ENCODE measurements at places on chromosomes 7 and 10. TPM values are rescaled to one million over a fixed set of nuclear protein-coding genes. Genes with fewer than 3 reads are reported as not detected.

The TRIP6 gene
- total RNA-seq, result 60.1 TPM

The LRCH4 gene
- 108 TPM for total RNA-seq

- no peaks in the 10 kb centered on the region for H3K4me1 ChIP-seq
- H3K27ac ChIP-seq, result no peak overlapping the region
- DNase-seq, result no peak
- H3K36me3 ChIP-seq, result no peaks in the 10 kb centered on the region
- H3K27me3 ChIP-seq, result no peaks in the 10 kb centered on the region
- no peak overlapping the region for H3K4me3 ChIP-seq
Observed at GRCh38 chr7:111067251-111067650, 23.7 kb upstream of the LRRN3 start.

DNA sequence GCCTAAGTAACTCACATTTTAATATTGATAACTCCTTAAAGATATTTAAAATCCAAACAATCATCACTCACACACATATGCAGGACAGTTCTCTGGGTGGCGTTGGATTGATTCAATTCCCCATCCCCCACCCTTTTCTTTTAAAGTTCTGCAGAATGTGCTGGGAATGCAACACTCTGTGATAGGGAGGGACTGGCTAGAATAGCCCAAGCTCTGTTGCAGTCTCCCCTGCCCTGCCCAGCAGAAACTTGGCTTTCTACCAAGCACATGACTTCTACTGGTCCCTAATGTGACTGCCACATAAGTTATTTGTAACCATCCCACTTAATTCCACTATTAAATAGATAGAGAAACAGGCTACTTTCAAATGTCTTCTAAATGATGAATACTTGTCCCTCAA, 55.2 kb downstream of the TWIST1 start:
- no peak for DNase-seq
- no peaks in the 10 kb centered on the region for H3K36me3 ChIP-seq
- no peaks in the 10 kb centered on the region for H3K4me1 ChIP-seq
- H3K27ac ChIP-seq, result no peak overlapping the region
- no peaks in the 10 kb centered on the region for H3K27me3 ChIP-seq
- no peak overlapping the region for H3K4me3 ChIP-seq

DNA sequence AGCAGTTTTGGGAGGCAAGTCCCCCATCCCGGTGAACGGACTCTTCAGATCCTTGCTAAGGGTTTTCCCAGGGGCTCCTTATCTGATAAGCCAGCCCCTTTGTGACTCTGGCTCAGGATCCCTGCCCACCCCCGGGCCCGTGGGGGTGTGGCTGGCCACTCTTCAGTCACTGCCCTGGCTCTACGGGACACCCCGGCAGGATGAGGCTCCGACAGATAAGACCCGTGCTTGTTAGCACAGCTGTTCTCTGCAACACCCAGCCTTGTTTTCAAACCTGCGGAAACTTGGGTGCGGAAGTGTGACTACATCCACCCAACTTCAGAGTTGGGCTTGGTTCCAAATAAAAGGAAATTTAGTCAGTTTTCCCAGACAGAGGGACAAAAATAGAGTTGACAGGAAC, 66.7 kb upstream of the PODXL start:
- H3K27ac ChIP-seq, result no peak overlapping the region
- H3K4me3 ChIP-seq, result no peak overlapping the region
- H3K36me3 ChIP-seq, result no peaks in the 10 kb centered on the region
- peaks cover 42% of the 10 kb centered on the region for H3K4me1 ChIP-seq
- no peak for DNase-seq

GRCh38 chr10:89373916-89374711, 3.7 kb upstream of the IFIT1B start:
- no peaks in the 10 kb centered on the region for H3K36me3 ChIP-seq
- peak overlapping the region; percentile 21 for H3K27ac ChIP-seq
- peak; percentile 96 for DNase-seq
- H3K4me3 ChIP-seq, result no peak overlapping the region

DNA sequence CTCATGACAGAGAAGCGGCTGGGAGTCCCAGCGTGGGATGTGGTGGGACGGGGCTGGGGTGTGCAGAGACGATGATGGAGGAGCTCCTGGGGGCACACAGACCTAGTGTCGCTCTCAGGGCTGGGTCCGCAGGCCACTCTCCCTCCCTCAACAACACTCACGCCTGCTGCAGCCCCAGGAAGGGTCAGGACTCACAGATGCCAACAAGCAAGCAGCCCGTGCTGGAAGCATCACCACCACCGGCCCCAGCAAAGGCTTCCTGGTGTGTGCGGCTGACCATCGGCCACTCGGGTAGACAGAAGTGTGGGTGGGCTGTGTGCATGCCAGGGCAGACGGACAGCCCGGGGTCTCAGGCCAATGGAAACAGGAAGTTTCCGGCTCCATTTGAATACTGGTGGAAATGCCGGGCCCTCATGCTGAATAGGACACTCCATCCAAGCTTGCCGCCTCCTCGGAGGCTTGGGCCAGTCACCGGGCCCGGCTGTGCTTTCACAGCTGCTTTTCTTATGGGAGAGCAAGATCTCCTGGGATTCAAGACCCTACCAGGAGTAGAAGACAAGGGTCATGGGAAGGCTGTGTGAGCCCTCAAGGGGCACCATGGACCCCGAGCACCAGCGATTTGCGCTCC, 178.1 kb downstream of the ELFN1 start:
- no peak overlapping the region for H3K4me3 ChIP-seq
- no peak for DNase-seq
- no peaks in the 10 kb centered on the region for H3K36me3 ChIP-seq
- no peaks in the 10 kb centered on the region for H3K27me3 ChIP-seq
- H3K27ac ChIP-seq, result no peak overlapping the region
- H3K4me1 ChIP-seq, result peaks cover 45% of the 10 kb centered on the region

DNA sequence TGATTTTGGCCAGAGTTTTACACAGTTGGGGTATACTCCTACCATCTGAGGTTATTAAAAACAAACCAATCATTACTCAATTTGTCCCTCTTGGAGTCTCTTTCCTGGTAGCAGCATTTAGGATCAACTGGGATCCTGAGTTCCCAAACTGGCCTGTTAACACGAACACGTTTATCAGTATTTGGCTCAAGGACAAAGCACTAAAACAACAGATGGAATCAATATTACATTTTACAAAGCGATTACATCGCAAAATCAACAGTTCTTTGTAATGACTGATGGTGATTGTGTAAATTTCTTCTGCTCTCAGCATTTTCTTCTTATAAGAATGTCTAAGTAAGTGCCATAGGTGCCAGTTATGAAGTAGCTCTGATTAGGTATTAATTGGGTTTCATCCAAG, 582.9 kb upstream of the ANKRD30A start:
- H3K4me3 ChIP-seq, result no peak overlapping the region
- no peaks in the 10 kb centered on the region for H3K27me3 ChIP-seq
- no peak for DNase-seq

DNA sequence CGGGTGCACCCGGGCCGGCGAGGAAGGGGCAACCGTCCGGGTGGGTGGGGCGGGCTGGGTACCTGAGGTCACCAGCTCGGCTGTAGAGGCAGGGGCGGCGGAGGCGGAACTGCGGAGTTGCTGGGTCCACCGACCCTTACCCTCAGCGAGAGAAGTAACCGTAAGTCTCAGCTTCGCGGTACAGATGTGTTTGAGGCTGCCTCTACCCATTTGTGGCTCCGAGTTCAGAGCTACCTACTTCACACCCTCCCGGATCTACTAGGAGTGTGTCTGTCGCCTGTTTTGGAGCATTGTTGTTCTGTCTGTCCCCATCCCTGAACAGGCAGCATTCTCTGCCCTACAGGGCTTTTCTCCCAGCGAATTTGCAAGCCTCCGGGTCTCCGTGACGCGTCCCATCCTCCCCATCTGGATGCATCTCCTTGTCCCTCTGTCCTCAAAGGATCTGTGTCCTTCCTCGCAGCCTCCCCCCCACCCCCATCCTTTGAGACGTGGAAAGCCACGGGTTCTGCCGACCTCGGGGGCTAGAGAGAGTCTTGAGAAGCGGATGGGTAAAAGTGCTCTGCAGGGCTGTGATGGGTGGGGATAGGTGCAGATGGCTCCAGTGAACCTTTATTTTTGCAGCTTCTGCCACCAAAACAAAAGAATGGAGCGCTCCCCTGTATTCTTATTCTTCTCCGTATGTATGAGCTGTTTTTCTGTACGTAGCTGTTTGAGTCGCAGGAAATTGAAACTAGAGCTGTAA, 757 bp downstream of the ANKIB1 start:
- H3K27me3 ChIP-seq, result no peaks in the 10 kb centered on the region
- H3K4me3 ChIP-seq, result peak overlapping the region; percentile 75
- H3K4me1 ChIP-seq, result peaks cover 24% of the 10 kb centered on the region
- peaks cover under 1% of the 10 kb centered on the region for H3K36me3 ChIP-seq
- H3K27ac ChIP-seq, result peak overlapping the region; percentile 94

- peaks cover 25% of the 10 kb centered on the region for H3K4me1 ChIP-seq
- H3K4me3 ChIP-seq, result no peak overlapping the region
- DNase-seq, result no peak
- no peaks in the 10 kb centered on the region for H3K36me3 ChIP-seq
- H3K27me3 ChIP-seq, result no peaks in the 10 kb centered on the region
Observed at GRCh38 chr7:70033226-70033625, 435.0 kb downstream of the AUTS2 start.

DNA sequence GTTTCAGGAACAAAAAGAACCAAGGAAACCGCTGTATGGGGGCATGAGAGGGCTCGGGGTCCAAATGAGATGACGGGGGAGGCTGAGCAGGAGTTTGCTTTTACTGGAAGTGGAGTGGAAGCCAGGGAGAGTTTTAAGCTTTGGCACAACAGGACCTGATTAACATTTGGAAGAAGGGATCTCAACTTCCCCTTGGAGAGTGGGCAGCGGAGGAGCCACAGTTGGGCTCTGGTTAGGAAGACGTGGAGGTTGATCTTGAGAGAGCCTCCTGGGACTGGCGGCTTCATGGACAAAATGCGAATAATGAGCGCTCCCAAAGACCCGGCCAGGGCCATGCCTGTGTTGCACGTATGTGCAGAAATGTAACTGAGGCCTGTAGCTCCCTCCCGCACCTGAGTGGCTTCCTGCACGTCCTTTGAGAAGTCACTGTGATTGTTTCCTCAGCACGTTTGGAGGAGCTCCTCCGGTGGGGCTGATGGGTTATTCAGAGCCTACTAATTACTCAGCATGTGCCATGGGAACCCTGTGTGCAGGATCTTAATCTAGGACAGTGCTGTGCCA, 595.3 kb upstream of the MGMT start:
- DNase-seq, result no peak
- H3K27me3 ChIP-seq, result no peaks in the 10 kb centered on the region
- H3K27ac ChIP-seq, result no peak overlapping the region
- H3K36me3 ChIP-seq, result no peaks in the 10 kb centered on the region
- H3K4me1 ChIP-seq, result no peaks in the 10 kb centered on the region
- H3K4me3 ChIP-seq, result no peak overlapping the region

DNA sequence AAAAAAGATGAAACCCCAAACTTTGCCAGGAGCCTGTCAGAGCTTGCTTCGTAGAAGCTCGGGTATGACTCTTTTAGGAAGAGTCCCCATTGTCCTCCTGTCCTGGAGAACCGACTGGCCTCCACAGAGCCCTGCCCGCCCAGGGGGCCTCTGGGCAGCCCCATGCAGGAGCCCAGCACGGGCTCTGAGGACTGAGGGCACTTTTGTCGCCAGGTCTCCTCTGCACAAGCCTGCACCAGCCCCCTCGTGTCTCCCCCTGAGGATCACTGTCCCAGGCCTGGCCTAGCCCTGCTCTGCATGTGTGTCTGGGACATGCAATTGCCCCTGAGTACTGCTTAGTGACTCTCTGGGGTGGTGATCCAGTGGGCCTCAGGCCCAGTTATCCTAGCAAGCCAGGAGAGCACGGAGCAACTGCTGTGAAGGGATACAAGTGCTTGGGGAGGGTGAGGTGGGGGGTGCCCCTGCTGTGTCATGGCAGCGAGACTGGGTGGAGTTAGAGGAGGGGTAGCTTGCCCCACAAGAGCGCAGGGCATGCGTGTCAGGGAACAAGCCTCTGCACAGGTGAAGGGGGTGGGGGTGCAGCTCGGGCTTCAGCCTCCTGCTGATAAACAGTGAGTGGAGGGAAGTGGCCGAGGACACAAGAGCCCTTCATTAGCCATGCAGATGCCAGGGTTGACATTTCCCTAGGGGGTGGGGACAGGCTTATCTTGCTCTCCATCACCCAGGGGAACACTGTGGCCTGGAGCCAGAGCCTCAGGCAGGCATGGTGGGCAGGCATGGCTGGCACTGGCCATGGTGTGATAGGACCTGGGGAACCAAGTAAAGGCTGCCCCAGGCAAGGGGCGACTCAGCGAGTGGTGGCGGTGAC, 143.4 kb downstream of the C10orf105 start:
- H3K36me3 ChIP-seq, result no peaks in the 10 kb centered on the region
- no peaks in the 10 kb centered on the region for H3K4me1 ChIP-seq
- no peak for DNase-seq

- H3K4me1 ChIP-seq, result no peaks in the 10 kb centered on the region
- H3K27ac ChIP-seq, result no peak overlapping the region
- H3K36me3 ChIP-seq, result no peaks in the 10 kb centered on the region
- no peak overlapping the region for H3K4me3 ChIP-seq
Observed at GRCh38 chr10:29430101-29430500, 141.2 kb downstream of the LYZL1 start.

DNA sequence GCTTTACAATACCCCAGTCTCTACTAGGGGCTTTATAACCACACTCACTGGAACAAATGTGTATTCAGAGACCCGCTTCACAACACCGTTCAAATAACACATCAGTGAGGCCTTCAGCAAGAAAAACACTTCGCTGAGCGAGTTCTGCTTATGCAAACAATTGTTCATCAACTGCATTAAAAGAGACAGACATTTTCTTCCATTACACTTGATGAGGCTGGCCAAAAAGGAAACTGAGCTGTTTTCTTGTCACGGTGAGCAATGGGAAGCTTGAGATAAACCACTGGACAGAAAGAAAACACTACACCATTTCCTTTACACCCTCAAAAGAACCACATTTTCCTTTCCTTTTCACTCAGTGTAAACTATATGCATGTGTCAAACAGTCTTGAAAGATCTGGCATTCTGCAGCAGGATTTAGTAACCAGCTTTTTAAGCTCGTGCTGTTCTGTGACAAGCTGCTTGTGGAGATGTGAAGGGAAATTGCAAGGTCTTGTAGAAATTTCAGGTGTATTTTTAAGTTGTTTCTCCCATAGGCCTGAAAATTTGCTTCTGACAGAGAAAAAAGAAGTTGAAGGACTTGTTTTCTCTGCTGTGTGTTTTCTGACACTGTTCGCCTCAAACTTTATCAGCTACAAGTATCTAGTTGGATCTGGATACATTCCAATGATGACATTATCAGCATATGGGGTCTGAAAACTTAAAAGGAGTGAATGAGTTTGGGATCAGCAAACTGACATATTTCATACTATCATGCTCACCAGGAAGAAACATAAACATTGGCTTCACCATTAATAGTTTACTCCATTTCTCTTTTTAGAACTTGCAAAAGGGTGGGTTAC, 693.1 kb downstream of the PARD3 start:
- H3K36me3 ChIP-seq, result no peaks in the 10 kb centered on the region
- no peak for DNase-seq
- peaks cover 22% of the 10 kb centered on the region for H3K4me1 ChIP-seq
- no peaks in the 10 kb centered on the region for H3K27me3 ChIP-seq
- no peak overlapping the region for H3K4me3 ChIP-seq
